ENCODE measurements at places on chromosomes 5 and 9.

DNA sequence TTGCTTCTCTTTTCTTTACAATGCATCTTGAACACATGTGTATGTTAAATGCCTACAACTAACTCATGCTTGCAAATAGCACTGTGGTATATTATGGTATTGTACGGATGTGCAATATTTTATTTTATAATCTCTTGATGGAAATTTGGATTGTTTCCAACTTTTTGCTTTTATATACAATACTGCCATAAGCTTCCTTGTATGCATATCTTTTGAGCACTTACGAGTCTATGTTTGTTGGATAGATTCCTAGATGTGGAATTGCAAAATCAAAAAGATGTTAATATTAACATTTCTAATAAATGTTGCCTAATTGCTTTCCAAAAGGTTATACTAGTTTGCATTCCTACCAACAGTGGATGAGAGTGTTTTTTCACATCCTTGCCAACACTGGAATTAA lies 3.4 kb upstream of the GALNT12 start:
- DNase-seq, result no peak

- DNase-seq, result no peak
These were observed 191.3 kb downstream of the DMAC1 start for GRCh38 chr9:7608261-7608660.

- no peak for DNase-seq
These were observed 4.9 kb downstream of the TSPAN17 start for GRCh38 chr5:176652136-176652535.

DNA sequence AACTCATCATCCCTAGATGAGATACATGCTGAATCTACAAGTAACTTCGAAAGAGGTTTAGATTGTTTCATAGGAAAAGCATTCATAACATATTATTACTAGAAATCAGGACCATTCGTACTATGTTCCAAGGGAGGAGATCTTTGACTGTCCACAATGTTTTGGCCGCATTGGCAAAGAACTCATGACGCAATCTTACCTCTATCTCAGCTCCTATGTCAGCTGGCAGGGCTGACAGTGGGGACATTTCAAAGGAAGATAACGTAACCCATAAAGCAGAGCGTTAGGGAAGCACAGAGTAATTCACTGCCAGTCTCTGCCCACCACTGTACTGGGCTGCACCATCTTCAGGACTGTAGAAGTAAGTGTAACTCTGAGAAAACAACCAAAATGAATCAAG lies 69.7 kb downstream of the EFNA5 start:
- no peak for DNase-seq

DNA sequence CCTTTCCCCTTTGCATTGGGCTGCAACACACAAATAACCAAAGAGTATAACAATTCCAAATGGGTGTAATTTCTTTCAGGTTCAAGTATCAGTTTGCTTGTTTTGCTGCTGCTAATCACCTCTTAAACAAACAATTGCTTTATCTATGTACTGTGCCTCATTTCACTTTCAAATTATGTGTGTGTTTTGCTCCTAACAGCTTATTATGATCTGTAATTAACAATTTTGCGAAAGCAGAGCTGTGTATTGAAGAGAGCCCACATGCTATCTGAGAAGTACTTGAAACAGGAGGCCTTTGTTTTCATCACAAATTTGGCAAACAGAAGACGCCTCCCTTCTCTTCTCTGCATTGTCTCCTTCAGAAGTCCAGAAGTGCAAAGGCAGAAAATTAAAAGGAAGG lies 312.0 kb downstream of the TLE1 start:
- no peak for DNase-seq

DNA sequence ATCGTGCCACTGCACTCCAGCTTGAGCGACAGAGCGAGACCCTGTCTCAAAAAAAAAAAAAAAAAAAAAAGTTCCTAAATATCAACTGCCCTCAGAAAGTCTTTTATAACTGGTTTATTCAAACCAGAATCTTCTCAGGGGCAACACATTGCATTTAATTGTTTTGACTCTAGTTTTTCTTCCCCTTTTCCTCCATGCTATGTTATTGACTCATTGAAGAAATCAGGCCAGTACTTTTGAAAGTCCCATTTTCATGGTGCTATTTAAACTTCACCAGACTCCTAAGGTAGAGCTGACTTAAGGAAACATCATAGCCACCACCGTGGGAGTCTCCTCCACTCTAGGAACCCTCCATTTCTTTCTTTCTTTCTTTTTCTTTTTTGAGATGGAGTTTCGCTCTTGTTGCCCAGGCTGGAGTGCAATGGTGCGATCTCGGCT lies 83.1 kb upstream of the IL6ST start:
- DNase-seq, result no peak
